ENCODE measurements at places on chromosomes 13 and 19.

DNA sequence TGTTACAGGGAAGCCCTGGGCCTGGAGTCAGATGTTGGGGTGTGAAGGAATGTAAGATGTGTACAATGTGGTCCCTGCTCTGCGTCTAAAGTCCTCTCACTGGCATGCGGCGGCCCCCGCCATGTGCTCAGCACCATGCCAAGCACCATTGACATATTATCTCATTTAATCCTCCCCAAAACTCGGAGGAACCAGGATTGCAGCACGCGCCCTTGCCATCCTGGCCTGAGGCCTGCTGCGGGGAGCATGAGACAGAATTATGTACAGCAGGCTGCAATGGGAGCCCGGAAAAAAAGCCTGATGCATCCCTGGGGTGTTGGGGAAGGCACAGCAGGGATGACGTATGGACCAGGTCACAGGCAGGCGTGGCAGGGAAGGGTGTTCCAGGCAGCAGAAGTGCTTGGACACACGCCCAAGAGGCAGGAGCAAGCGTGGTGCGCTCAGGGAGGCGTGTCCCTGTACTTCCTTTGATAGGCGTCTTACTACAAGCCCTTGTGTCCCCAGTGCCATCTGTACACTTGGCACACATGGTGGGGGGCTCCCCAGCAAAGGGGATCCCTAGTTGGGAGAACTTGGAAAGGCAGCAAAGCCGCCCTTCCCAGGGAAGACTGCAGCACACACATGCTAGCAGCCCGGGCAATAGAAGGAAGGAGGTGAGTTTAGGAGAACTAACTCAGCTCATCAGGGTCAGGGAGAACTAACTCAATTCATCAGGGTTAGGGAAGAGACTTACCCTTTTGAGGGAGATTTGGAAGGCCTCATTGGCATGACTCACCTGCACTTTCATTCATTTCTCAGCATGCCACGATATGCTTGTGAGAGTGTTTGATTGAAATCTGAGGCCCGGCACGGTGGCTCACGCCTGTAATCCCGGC is 3.4 kb downstream of the EVI5L start:
- DNase-seq: no peak
- no peaks in the 10 kb centered on the region for H3K27me3 ChIP-seq

GRCh38 chr13:37134411-37135041 is 29.1 kb upstream of the CSNK1A1L start:
- H3K4me1 ChIP-seq: no peaks in the 10 kb centered on the region
- no peaks in the 10 kb centered on the region for H3K36me3 ChIP-seq
- DNase-seq: no peak

GRCh38 chr19:41619018-41619556 is 7.8 kb downstream of the CEACAM4 start:
- no peak overlapping the region for H3K4me3 ChIP-seq
- peaks cover 25% of the 10 kb centered on the region for H3K27me3 ChIP-seq
- no peaks in the 10 kb centered on the region for H3K4me1 ChIP-seq
- H3K27ac ChIP-seq: no peak overlapping the region
- DNase-seq: no peak

DNA sequence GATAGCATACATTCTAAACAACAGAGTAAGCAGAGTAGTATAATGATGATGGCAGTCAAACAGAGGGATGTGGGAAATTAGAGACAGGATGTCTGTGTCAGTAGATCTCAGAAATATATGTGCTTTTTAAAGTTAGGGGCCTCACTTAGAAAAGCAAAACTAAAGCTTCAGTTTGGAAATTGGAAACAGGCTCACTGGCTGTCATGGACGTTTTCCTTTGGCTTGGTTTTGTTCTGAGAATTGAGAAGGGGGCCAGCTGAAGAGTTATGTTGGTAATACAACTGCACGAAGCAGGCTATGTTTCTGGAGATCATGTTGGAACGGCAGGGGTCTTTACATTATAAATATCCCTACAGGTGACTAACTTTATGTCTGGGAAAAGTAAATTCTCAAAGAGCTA is 261.3 kb downstream of the LMO7 start:
- no peaks in the 10 kb centered on the region for H3K4me1 ChIP-seq
- H3K4me3 ChIP-seq: no peak overlapping the region
- H3K36me3 ChIP-seq: no peaks in the 10 kb centered on the region
- DNase-seq: no peak
- peaks cover 1% of the 10 kb centered on the region for H3K27me3 ChIP-seq
- no peak overlapping the region for H3K27ac ChIP-seq

DNA sequence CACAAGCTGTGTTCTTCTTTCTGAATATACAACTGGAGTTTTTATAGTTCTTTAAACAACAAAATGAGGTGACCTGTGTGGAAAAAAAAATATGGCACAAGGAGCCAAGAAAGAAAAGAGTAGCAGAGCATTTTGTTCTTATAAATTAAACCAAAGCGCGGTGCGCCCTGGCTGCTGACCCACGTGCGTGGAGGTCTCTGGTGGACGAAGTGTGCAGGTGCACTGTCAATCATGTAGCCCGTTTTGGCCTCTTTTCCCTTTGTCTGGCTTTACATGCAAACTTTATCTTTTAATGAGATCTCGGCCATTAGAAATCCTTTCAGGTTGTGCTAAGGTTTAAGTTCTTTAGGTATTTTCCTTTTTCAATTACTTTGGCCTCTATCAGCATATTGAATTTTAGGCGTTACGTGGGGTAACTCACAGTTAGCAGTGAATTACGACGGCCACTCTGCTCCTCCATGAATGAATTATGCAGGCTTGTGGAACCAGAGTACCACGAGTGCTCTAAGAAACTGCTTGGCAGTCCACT is 443.9 kb upstream of the SLC10A2 start:
- H3K4me3 ChIP-seq: no peak overlapping the region
- H3K27me3 ChIP-seq: no peaks in the 10 kb centered on the region
- H3K27ac ChIP-seq: no peak overlapping the region
- no peaks in the 10 kb centered on the region for H3K4me1 ChIP-seq
- no peaks in the 10 kb centered on the region for H3K36me3 ChIP-seq

GRCh38 chr13:28002886-28003698 is 14.6 kb upstream of the URAD start:
- H3K4me1 ChIP-seq: peaks cover 11% of the 10 kb centered on the region
- H3K27ac ChIP-seq: no peak overlapping the region
- no peak for DNase-seq
- H3K27me3 ChIP-seq: no peaks in the 10 kb centered on the region

GRCh38 chr19:55066107-55066709 is 3.3 kb upstream of the RDH13 start:
- H3K36me3 ChIP-seq: peaks cover 2% of the 10 kb centered on the region
- no peak overlapping the region for H3K27ac ChIP-seq
- no peak for DNase-seq
- H3K27me3 ChIP-seq: peaks cover 26% of the 10 kb centered on the region
- H3K4me1 ChIP-seq: peaks cover 12% of the 10 kb centered on the region

- H3K4me1 ChIP-seq: peaks cover 21% of the 10 kb centered on the region
- H3K27ac ChIP-seq: no peak overlapping the region
- no peaks in the 10 kb centered on the region for H3K36me3 ChIP-seq
- no peak for DNase-seq
These were observed 6.7 kb upstream of the GNA15 start for GRCh38 chr19:3129112-3129511.

GRCh38 chr19:17469092-17469480 is 1.2 kb upstream of the SLC27A1 start:
- no peaks in the 10 kb centered on the region for H3K27me3 ChIP-seq
- H3K27ac ChIP-seq: peak overlapping the region; percentile 89
- H3K36me3 ChIP-seq: no peaks in the 10 kb centered on the region

- H3K27me3 ChIP-seq: peaks cover 25% of the 10 kb centered on the region
- no peak for DNase-seq
- H3K27ac ChIP-seq: no peak overlapping the region
- no peak overlapping the region for H3K4me3 ChIP-seq
- no peaks in the 10 kb centered on the region for H3K4me1 ChIP-seq
- H3K36me3 ChIP-seq: no peaks in the 10 kb centered on the region
These were observed 30.6 kb upstream of the ATP1A3 start for GRCh38 chr19:42024622-42025111.

- H3K4me1 ChIP-seq: peaks cover 47% of the 10 kb centered on the region
- H3K27ac ChIP-seq: peak overlapping the region; percentile 61
- peaks cover 2% of the 10 kb centered on the region for H3K36me3 ChIP-seq
- H3K4me3 ChIP-seq: no peak overlapping the region
- no peaks in the 10 kb centered on the region for H3K27me3 ChIP-seq
- DNase-seq: no peak
These were observed 59.3 kb downstream of the LRCH1 start for GRCh38 chr13:46612267-46612666.

- no peaks in the 10 kb centered on the region for H3K36me3 ChIP-seq
- DNase-seq: no peak
- no peaks in the 10 kb centered on the region for H3K4me1 ChIP-seq
- no peak overlapping the region for H3K4me3 ChIP-seq
These were observed 25.3 kb downstream of the FBXO27 start for GRCh38 chr19:39007096-39007495.

- peaks cover 8% of the 10 kb centered on the region for H3K27me3 ChIP-seq
- H3K4me1 ChIP-seq: no peaks in the 10 kb centered on the region
- H3K36me3 ChIP-seq: peaks cover 1% of the 10 kb centered on the region
- no peak for DNase-seq
- no peak overlapping the region for H3K4me3 ChIP-seq
These were observed 755 bp downstream of the SERTM1 start for GRCh38 chr13:36674337-36675212.

- H3K4me3 ChIP-seq: no peak overlapping the region
- peaks cover 6% of the 10 kb centered on the region for H3K27me3 ChIP-seq
- no peak for DNase-seq
- no peaks in the 10 kb centered on the region for H3K36me3 ChIP-seq
- no peaks in the 10 kb centered on the region for H3K4me1 ChIP-seq
- H3K27ac ChIP-seq: no peak overlapping the region
These were observed 303.6 kb upstream of the ZNF507 start for GRCh38 chr19:32041681-32042292.

- peaks cover 2% of the 10 kb centered on the region for H3K4me1 ChIP-seq
- DNase-seq: peak; percentile 26
- no peak overlapping the region for H3K27ac ChIP-seq
- peaks cover 19% of the 10 kb centered on the region for H3K27me3 ChIP-seq
- no peak overlapping the region for H3K4me3 ChIP-seq
These were observed 41.7 kb upstream of the CEACAM20 start for GRCh38 chr19:44570984-44571684.

DNA sequence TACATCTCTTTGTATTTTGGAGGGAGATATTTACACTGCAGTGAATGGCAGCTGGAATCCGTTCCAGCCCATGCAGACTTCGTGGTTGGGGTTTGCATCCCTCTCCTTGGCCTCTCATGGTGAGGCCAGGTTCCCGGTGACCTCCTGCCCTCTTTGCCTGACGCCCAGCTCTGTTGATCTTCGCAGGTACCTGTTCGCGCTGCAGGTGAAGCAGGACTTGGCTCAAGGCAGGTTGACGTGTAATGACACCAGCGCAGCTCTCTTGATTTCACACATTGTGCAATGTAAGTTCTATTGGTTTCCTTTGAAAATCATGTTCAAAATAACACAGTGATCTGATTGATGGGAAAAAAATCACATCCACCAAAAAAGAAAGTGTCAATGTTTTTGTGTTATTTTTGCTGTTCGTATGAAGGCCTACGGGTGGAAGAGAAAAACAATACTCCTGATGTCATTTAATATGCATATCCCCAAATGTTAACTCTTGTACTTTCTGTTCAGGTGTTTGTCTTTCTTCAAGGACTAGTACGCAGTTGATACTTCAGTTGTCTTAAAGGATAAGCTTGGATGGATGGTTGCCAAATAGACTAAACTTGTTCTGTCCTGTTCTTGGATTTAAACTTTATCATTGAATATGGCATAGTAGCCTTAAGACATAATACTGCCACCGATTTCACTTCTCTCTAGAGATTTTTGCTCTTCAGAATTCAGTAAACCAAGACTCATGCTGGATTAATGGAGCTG is 199.1 kb downstream of the STK24 start:
- DNase-seq: no peak
- no peak overlapping the region for H3K27ac ChIP-seq
- H3K4me3 ChIP-seq: no peak overlapping the region
- H3K4me1 ChIP-seq: no peaks in the 10 kb centered on the region
- no peaks in the 10 kb centered on the region for H3K36me3 ChIP-seq
- H3K27me3 ChIP-seq: peaks cover 3% of the 10 kb centered on the region

DNA sequence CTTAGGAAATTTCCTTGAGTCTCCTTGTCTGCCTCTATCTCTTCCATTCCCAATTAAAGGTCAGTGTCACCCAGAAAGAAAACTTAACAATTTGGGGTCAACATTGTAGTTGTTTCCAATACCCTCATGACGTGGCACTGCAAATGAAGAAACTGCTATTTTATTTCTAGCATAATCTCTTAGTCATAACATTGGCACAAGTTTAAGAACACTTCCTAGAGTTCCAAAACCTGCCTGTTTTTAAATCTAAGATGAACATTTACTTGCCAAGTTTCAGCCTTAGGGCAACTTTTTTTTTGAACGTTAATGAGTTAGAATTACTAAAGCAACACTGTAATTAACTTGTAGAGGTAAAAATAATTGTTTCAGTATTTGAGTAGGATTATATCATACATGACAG is 108.0 kb downstream of the LMO7 start:
- H3K4me3 ChIP-seq: no peak overlapping the region
- no peaks in the 10 kb centered on the region for H3K27me3 ChIP-seq
- H3K4me1 ChIP-seq: peaks cover 3% of the 10 kb centered on the region
- peaks cover 3% of the 10 kb centered on the region for H3K36me3 ChIP-seq
- H3K27ac ChIP-seq: no peak overlapping the region
- no peak for DNase-seq

DNA sequence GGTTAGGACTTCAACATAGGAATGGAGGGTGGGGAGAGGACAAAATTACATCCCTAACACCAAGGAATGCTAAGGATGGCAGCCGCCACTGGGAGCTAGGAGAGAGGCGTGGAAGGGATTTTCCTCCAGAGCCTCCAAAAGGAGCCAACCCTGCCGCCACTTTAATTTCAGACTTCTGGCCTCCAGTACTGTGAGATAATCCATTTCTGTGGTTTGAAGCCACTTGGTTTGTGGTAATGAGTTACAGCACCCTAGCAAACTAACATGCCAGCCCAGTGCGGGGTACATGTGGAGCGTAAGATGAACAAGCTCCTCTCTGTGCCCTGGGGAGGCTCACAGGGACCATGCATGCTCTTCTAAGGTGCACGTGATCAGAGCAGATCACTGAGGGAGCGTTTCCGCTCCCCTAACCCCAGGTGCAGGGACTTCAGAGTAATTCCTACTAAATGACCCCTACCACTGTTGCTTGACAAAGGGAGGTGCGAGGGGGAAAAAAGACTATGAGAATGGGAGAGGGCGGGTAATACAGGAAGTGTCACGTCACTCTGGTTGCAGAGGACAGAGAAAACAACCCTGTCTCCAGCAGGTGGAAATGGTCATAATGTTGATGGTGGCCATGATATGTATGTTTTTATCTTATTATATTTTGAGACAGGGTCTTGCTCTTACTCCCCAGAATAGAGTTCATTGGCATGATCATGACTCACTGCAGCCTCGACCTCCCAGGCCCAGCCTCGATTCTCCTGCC is 12.0 kb downstream of the FPR1 start:
- H3K27ac ChIP-seq: no peak overlapping the region
- H3K4me3 ChIP-seq: no peak overlapping the region
- no peaks in the 10 kb centered on the region for H3K36me3 ChIP-seq
- H3K27me3 ChIP-seq: peaks cover 4% of the 10 kb centered on the region
- no peaks in the 10 kb centered on the region for H3K4me1 ChIP-seq

DNA sequence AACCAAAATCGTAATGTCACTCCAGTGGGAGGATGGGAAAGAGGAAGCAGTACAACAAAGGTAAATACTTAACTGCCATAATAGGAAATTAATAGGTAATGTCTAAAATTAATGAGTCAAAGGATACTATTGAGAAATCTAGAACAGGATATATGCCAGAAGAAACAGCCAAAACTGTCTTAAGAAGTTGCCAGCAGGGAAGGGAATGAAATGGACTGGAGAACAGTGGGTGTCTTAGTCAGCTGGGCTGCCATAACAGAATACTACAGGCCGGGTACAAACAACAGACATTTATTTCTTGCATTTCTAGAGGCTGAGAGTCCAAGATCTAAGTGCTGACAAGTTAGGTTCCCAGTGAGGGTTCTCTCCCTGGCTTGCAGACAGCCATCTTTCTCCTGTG is 40.3 kb upstream of the IPO5 start:
- H3K36me3 ChIP-seq: peaks cover 3% of the 10 kb centered on the region
- H3K27ac ChIP-seq: no peak overlapping the region
- H3K4me1 ChIP-seq: peaks cover 2% of the 10 kb centered on the region
- H3K27me3 ChIP-seq: peaks cover 6% of the 10 kb centered on the region

Data from memory B cell (primary cell).